ENCODE measurements at places on chromosomes 7 and 10. TPM values are rescaled to one million over a fixed set of nuclear protein-coding genes. Genes with fewer than 3 reads are reported as not detected.

- peak overlapping the region; percentile 87 for H3K27ac ChIP-seq
- no peak overlapping the region for H3K4me3 ChIP-seq
- H3K36me3 ChIP-seq = no peaks in the 10 kb centered on the region
- no peaks in the 10 kb centered on the region for H3K27me3 ChIP-seq
Measured at GRCh38 chr7:55073051-55073511, 54.3 kb downstream of the EGFR start.

- no peak overlapping the region for H3K27ac ChIP-seq
- no peaks in the 10 kb centered on the region for H3K4me1 ChIP-seq
- DNase-seq = no peak
- H3K27me3 ChIP-seq = no peaks in the 10 kb centered on the region
- H3K36me3 ChIP-seq = peaks cover 15% of the 10 kb centered on the region
- H3K4me3 ChIP-seq = no peak overlapping the region
Measured at GRCh38 chr10:11457336-11457735, 154.1 kb downstream of the USP6NL start.

AMPH gene
- 12.8 TPM for total RNA-seq

DNA sequence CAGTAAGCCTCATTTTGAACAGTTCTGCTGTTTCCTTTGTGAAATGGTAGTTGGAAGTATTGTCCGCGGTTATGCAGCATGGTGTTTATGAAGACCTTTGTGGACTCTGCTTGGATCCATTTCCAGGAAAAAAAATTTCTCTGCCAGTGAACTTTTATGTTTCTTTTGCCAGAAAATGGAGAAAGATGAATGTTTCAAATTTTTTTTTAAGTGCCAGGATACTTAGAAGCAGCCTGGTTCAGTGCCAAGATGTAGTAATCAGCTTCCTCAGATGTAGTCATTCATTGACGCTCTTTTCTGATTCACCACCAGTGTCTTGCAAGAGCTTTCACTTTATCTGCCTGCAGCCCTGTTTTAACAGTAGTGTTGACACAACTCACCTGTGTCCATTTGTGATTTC lies 258.2 kb downstream of the SDK1 start:
- peak; percentile 77 for DNase-seq
- no peaks in the 10 kb centered on the region for H3K27me3 ChIP-seq
- no peaks in the 10 kb centered on the region for H3K36me3 ChIP-seq
- H3K4me1 ChIP-seq = no peaks in the 10 kb centered on the region

GRCh38 chr10:73206385-73206784 lies 38.5 kb downstream of the FAM149B1 start:
- no peaks in the 10 kb centered on the region for H3K4me1 ChIP-seq
- no peak overlapping the region for H3K27ac ChIP-seq
- no peak overlapping the region for H3K4me3 ChIP-seq
- H3K27me3 ChIP-seq = no peaks in the 10 kb centered on the region

ZNF488 gene
- total RNA-seq = 2.2 TPM

DNA sequence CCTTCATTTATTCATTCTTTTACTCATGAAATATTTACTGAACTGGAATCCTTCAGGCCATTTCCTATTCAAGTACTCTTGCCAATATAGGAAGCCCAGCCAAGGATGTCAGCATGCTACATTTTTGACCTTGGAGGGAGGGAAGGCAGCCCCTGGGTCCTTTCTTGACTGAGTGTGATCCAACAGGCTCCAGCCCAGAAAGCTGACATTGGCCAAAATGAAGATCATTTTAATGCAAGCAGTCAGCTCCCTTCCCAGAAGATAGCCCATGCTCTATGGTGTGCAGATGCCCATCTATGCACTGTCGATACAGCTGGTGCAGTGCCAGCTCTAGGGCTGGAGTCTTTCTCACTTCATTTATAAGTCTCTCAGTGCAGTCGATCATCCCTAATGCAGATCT lies 646.0 kb downstream of the KCNMA1 start:
- H3K27me3 ChIP-seq = no peaks in the 10 kb centered on the region
- no peaks in the 10 kb centered on the region for H3K36me3 ChIP-seq
- peaks cover 16% of the 10 kb centered on the region for H3K4me1 ChIP-seq
- no peak overlapping the region for H3K27ac ChIP-seq
- DNase-seq = peak; percentile 73
- no peak overlapping the region for H3K4me3 ChIP-seq

CYP3A7 gene
- not detected for total RNA-seq

MRC1 gene
- total RNA-seq = 38.5 TPM

GRCh38 chr10:94183666-94184264 lies 179.0 kb downstream of the NOC3L start:
- H3K36me3 ChIP-seq = no peaks in the 10 kb centered on the region
- no peak overlapping the region for H3K4me3 ChIP-seq
- H3K27ac ChIP-seq = no peak overlapping the region
- H3K27me3 ChIP-seq = no peaks in the 10 kb centered on the region
- H3K4me1 ChIP-seq = no peaks in the 10 kb centered on the region

DNA sequence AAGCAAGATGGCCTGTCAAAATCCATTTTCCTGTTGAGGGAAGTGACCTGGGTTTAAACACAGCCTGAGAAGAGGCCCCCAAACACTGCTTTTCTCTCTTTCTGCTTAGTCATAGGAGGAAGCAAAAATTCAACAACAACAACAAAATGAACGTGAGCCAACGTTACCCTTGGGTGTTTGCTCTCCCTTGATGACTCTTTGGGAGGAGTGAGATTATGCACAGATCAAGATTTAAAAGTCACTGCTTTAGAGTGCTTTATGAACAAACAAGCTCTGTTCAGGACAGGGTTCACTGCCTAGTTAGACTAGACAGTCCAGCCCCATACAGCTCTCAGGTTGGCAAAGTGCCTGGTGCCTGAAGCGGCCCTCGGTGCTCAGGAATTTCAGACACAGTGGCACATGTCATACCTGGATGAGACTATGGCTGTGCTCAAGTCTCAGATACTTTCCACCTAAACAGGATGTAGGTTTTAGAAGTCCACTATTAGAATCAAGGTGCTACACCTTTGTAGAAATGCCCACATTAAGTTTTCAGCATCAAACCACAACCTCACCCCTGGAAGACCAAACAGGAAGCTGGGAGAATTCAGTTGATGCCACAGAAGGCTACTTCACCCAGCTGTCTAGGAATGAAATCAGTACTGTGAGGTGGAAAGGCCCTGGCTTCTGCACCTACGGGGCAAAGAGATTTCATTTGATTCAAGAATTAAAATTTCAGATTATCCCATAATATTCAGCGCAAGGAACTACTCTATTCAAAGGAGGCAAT lies 38.7 kb downstream of the DENND11 start:
- H3K27me3 ChIP-seq = no peaks in the 10 kb centered on the region
- H3K27ac ChIP-seq = peak overlapping the region; percentile 74

DNA sequence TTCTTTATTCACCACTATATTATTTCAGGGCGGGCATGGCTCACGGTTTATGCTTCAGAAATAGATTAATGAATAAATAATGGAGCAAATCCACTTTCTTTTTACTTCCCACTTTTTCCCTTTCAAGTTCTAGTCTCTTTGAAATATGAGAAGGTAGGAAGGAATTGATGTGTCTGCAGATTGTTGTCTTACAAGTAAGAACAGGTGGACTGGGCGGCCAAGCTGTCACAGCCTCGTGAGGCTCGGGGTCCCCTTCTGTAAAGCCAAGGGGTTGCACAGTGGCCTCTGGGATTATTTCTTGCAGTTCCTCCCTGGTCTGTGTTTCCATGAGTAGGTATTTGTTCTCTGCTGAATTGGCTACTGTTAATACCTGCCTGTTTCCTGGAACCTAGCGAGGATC lies 11.2 kb downstream of the VWA2 start:
- no peaks in the 10 kb centered on the region for H3K36me3 ChIP-seq
- no peaks in the 10 kb centered on the region for H3K27me3 ChIP-seq
- DNase-seq = no peak
- peaks cover 14% of the 10 kb centered on the region for H3K4me1 ChIP-seq

Data from stomach (tissue), 19 donors.